Femur (tissue), 1 donor: ENCODE measurements at places on chromosomes 7 and 10.
A peak's percentile ranks its signal among the peaks of the same experiment; 100 is the strongest.

DNA sequence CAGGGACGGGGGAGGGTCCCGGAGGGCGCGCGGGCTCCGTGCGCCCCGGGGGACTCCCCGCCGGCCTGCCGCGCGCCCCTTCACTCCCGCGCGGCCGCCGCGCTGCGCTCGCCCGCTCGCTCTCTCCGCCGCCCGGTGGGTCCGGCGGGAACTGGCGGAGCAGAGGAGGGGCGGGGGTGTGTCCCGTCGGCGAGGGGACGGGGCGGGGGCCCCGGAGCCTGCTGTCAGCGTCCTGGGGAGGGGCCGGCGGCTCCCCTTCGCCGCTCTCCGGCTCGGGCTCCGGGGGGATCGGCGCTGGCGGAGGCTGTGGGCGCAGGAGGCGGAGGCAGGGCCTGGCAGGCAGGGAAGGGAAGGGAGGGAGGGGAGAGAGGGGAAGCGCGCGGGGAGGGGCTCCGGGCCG lies at the start of gene SH3PXD2A:
TSS of gene SH3PXD2A (minus strand) at position 153 of the 400 bp plus-strand sequence. CDS start 310 bp downstream, outside the sequence.
- peak; percentile 78 for DNase-seq

GRCh38 chr7:40009301-40009700 lies 59.2 kb downstream of the CDK13 start:
- no peak for DNase-seq

- no peak for DNase-seq
These were observed 204.4 kb upstream of the PTER start for GRCh38 chr10:16232441-16232840.

DNA sequence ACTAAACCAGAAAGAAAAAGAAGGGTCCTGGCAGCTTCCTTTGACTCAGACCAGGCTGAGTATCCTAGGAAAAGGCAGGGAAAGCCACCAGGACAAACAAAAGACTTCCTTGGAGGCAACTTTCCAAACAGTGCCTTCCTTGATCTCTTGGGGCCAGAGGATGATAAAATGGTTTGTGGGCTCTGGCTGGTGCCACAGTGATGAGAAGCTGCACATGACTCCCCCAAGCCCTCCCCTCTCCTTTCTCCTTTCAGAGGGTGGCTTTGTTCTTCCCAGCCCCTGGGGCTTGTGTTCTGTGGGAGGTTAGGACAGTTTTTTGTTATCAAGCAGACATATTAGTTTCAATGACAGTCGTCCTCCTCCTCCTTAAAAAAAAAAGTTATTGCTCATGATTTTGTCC lies 183.2 kb downstream of the SEM1 start:
- no peak for DNase-seq

- no peak for DNase-seq
These were observed 76.4 kb downstream of the WDR37 start for GRCh38 chr10:1132584-1132983.
